Stimulated activated CD4-positive, alpha-beta T cell treated with anti-CD3 and anti-CD28 coated beads, Interleukin-4, amount 100 ng/mL, for 48 hours (primary cell): ENCODE measurements at places on chromosomes 6 and 20.

DNA sequence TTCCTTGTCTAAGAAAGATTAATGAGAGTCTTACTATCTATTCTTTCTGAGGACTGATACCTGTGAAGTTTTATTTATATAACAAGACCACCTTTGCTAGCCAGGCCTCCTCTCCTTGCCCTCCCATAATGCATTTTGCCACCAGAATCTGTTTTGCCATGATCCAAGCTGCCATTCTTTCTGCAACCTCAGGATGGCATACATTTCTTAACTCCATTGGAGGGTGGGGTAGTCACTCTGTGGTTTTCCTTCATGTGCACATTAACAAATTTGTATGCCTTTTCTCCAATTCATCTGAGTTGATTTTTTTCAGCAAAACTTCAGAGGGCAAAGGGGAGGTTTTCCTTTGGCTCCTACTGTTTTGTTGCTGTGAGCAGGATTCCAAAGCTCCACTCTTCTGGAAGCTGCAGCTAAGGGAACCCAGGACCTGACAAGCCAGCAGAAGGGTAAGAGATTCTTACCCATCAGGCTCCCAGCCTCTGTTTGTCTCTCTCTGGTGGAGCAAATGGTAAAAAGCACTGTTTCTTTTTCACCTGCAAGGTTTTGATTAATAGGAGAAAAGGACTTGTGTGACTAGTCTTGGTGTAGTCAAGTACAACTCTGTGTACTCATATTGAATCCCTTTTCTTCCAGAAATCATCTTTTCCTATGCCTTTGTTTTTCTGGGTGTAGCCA, 26.2 kb upstream of the ENPP4 start:
- DNase-seq: no peak

DNA sequence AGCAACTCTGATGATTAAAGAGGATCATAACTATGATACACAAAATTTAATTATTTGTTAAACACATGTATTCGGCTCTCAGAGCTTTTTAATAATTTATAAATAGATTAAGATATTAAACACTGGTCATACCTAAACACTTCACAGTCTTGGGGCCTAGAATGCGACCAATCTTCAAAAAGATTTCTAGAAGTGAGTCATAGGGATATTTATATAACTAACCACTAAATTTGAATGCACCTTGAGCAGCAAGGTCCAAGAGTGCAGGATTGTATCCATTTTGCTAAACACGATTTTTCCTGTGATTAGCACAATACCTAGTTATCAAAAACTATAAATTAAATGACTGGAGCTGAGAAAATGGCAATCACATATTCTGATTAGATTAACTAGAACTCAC, 709.3 kb downstream of the EPHA7 start:
- no peak for DNase-seq

GRCh38 chr20:23235173-23236027, 115.2 kb upstream of the NXT1 start:
- DNase-seq: peak; percentile 16

GRCh38 chr20:20334489-20334888, 33.4 kb upstream of the INSM1 start:
- no peak for DNase-seq

DNA sequence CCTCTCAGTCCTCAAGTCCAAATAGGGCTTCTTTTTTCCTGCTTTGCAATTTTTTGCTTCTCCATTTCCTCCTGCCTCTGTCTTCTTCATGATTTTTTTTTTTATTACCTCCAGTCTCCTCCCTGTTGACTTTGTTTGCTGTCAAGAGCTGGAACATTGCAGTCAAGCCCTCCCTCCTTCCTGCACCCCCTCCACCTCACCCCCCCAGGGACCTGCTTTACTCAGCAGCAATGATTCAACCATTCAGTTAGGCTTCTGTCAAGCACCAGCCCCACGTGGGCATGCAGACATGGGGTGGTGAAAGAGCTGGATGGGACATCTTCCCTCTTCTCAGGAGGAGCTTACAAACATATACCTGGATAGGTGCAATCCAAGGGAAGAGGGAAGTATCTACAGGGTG, 142.4 kb downstream of the LRFN2 start:
- no peak for DNase-seq

- DNase-seq: no peak
These were observed 213.1 kb downstream of the RNF144B start for GRCh38 chr6:18600255-18600654.

DNA sequence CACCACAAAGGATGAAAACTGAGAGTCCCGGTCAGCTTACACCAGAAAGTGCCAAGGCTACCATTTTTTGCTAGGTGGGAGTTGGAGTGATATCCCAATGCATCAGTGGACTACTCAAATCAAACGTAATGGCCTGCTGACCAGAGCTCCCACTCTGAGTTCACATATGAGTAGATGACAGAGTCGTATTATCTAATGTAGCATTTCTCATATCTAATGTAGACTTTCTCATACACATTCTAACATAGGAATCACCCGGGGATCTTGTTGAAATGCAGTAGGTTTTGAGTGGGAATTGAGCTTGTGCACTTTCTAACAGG, 38.4 kb upstream of the FUCA2 start:
- no peak for DNase-seq

- DNase-seq: no peak
These were observed 1.3 kb downstream of the PTGIS start for GRCh38 chr20:49566401-49567364.

- peak; percentile 74 for DNase-seq
These were observed 55.0 kb downstream of the TRIM38 start for GRCh38 chr6:26017632-26017966.

DNA sequence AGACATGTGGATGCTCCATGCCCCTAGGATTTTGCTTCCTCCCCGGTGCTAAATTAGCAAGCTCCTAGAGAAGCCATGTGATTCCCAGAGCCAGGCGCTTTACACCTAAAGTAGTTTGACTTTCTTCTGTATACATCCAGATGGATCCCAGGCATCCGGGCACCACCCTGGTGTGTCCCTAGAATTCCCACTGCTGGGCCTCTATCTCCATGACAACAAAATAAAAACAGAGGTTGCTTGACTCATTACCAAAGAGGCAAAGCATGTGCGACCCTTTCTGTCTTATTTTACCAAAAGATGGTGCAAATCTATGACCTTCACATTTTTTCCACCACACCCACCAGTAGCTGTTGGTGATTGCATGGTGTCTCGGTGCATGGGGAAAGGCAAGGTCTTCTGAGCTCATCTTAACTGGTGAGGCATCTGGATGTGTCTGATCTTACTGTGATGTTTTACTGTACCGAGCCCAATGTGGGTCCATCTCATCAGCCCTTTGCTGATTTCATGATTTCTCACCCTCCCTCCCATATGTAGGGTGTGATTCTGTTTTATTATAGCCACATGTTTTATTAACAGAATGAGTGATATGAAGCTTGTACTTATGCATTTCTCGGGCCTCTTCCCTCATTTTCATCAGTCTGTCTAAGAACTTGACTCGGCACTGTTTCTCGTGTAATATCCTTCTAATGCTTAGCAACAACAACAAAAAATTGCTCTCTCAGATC, 27.4 kb upstream of the VAPB start:
- DNase-seq: no peak

DNA sequence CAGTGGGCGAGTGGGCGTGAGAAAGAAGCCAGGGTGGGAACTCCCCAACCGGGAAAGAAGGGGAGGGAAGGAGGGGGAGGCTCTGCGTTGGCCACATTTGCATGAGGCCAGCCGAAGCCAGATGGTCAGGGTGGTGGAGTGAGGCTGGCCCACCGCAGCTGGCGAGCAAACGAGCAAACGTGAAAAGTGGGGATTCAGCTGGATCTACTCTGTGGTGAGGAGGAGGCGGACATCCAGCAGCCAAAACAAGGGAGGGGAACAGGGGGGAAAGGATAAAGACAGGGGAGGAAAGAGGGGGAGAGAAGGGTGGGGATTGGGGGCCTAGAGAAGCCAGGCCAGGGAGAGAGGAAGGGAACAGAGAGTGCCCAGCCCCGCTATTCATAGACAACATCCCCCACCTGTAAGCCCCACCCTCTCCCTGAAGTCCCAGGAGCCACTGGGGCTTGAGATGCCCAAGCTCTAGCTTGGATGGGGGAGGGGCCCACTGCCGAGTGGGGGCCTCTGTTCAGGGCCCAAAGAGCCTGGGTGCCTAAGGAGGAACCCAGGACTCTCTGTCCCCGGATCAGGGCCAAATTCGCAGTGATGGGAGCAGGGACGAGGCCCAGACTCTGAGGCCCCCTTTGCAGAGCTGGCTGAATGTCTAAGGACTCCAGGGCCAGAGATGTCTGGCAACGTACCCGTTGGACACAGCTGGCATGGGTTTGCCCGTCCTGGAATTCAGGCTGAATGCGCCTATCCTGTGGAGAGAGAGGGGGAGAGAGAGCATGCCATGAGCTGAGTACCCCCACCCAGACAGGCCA, 45.1 kb downstream of the CPNE5 start:
- no peak for DNase-seq

DNA sequence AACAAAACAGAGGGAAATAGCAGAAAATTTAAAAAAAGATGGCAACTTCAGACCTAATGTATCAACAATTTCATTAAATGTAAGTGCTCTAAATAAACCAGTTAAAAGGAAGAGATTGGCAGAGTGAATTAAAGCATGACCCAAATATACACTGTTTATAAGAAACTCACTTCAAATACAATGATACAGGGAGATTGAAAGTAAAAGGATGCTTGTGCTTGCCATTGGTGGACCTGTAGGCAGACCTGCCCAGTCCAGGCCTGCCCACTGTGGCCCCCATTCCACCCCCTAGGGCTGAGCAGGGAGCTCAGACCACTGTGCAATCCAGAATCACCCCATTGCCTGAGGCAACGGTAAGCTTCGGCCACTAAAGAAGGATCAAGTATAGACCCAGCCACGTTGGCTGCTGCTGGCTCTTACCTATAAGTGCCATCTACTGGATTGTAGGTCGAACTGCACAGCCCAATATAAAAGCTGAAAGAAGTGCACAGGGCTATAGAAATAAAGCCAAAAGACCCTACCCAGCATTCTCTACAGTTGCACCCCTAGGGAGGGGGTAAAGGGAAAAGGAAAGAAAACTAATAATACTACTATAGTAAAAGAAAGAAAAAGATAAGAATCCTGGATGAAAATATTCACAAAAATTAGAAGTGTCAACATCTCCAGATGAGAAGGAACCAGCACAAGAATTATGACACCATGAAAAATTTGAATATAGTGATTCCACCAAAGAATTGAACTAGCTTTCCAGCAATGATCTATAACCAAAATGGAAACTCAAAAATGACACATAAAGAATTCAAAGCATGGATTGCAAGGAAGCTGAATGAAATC, 36.1 kb downstream of the PSMB1 start:
- peak; percentile 23 for DNase-seq

DNA sequence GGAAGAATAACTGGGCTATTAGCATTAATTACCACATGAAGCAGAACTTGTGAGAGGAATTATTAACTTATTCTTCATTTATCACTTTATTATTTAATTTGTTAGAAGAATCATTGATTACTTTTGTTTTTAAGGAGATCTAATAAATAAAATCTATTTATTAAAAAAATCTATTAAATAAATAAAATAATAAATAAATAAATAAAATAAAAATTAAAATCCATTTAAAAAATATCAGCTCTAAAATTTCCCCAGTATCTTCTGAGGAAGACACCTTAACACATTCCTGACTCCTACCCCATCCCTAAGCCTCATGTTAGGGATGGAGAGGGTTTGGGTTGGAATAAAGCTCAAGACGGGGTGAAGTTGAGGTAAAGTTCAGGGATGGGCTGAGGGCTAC, 231.4 kb downstream of the CLIC5 start:
- DNase-seq: no peak

DNA sequence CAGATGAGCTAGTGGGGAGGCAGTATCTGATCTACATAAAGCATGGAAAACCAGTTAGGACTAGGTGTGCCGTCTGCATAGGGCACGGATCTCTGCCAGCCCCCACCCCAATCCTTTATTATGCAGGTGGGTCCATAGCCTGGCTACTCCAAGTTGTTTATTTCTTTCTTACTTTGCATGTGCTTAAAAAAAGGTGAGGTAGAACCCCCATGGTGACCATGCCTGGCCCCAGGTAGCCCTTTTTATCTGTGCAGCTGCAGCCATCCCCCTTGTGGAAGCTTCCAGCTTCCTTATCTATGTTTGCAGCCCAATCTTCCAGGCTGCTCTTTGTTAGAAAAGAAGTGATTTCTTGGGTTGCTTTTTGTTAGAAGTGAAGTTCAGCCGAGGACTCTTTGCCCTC, 9.0 kb upstream of the TREM2 start:
- no peak for DNase-seq

GRCh38 chr6:164072240-164072666, 657.7 kb downstream of the QKI start:
- no peak for DNase-seq

GRCh38 chr6:136782021-136782770, 10.1 kb downstream of the MAP3K5 start:
- no peak for DNase-seq

- no peak for DNase-seq
These were observed 235.7 kb downstream of the MYLK4 start for GRCh38 chr6:2514965-2515543.

DNA sequence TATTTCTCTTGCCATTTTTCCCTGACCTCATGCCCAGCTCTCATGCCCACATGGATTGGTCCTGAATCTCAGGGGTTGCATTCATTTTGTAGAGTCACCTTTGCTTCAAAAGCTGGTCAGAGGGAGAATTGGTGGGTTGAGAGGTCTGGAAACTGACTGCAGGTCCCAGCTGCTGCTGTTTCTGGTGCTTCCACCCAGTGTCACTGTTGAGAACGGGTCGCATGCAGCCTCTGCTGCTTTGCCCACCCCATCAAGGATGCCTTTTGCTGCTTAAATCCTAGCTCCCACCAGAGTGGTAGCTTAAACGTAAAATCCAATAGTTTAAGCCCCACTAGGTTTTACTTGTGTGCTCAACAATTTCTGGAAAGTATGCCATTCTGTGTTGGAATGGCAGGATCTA, 211.4 kb upstream of the TSHZ2 start:
- DNase-seq: no peak

DNA sequence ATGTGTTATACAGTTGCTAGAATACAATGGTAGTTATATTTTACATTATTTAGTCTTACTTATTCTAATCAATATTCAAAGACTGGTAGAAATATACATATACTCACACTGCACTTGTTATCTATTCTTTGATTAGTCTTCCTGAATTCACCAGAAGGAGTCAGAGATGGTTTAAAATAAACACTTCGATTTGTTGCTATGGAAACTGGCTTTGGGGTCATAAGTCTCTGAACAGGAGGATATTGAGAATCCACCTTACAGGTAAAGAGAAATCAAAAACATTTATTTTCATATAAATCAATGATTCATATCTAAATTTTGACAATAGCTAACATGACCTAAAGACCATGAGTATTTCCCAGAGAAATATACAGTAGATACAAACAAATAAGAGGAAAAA, 41.6 kb downstream of the NUP153 start:
- no peak for DNase-seq

DNA sequence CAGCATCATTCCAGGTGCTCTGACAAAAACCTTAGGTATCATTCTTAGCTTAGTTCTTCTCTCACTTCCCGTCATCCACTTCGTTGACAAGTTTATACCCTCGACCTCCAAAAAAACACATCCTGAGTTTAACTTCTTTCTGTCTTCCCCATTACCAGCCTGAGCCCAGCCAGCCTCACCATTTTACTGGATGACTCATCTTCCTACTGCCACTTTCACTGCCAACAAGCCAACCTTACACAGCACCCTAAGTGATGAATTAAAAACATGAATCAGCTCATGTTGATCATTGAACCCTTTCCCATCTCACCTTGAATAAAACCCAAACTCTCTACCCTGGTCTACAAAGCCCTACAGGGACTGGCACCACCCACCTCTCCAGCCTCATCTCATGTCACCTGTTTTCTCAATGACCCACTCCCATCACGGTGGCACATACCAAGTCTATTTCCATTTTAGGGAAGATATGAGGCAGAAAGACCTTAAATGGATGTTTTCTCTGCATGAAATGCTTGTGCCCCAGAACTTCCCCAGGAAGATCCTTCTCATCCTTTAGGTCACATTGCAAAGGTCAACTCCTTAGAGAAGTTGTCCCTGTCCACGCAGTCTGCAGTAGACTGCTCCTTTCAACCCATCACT, 9.9 kb upstream of the UST start:
- DNase-seq: no peak
